ENCODE measurements at places on chromosomes 2 and 18.

DNA sequence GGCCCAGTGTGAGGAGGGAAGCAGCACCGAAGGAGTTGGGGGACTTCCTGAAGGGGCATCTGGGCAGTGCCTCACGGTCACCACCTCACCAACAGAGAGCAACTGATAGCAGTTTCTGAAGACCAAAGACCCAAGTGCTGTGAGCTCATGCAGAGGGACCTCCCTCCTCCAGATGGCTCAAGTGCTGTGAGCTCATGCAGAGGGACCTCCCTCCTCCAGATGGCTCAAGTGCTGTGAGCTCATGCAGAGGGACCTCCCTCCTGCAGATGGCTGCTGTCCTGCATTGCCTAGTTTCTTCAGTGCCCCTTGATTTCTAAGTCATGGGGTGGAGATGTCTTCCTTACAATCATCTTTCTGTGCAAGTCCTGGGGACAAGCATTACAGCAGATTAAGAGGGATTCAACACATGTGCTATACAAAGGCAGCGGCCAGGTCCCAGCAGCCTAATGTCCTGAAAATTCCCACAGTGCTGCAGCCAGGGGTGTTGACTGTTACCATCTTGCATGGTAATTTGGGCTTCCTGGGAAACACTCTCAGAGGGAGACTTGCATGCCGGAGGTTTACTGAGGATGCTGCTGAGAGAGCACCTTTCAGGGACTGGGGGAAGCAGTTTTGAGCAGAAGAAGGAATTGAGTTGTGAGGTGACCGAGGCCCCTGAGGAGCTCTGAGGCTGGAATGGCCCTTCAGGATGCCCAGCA lies 409.3 kb downstream of the GALR1 start:
- DNase-seq: no peak

- DNase-seq: peak; percentile 33
Measured at GRCh38 chr2:56132138-56132537, 51.7 kb upstream of the CCDC85A start.

GRCh38 chr2:20528713-20529112 lies 81.8 kb downstream of the RHOB start:
- DNase-seq: no peak

- no peak for DNase-seq
Measured at GRCh38 chr2:113050921-113051895, 1.5 kb downstream of the IL36B start.

- DNase-seq: no peak
Measured at GRCh38 chr2:120434492-120435308, 88.8 kb downstream of the INHBB start.

- no peak for DNase-seq
Measured at GRCh38 chr2:242029422-242030225, 160.1 kb downstream of the RTP5 start.

- no peak for DNase-seq
Measured at GRCh38 chr2:33342171-33342570, 134.3 kb upstream of the RASGRP3 start.

DNA sequence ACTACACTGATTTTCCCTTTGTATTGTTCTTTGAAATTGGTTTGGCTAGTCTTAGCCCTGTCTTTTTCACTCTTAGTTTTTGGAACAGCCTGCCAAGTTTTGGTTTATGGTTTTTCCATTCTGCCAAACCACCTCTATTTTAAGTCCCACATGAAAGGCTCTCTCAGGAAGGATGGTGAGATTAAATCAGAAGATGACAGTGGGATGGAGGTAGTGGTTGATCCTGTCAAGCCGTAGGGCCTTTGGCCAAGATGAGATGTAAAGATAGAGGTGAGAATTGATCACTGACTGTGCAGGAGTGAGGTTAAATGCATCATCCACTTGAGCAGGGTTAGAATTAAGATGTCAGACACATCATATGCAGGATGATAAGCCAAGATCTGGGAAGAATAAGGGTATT lies 948.5 kb downstream of the SLC4A3 start:
- DNase-seq: no peak

DNA sequence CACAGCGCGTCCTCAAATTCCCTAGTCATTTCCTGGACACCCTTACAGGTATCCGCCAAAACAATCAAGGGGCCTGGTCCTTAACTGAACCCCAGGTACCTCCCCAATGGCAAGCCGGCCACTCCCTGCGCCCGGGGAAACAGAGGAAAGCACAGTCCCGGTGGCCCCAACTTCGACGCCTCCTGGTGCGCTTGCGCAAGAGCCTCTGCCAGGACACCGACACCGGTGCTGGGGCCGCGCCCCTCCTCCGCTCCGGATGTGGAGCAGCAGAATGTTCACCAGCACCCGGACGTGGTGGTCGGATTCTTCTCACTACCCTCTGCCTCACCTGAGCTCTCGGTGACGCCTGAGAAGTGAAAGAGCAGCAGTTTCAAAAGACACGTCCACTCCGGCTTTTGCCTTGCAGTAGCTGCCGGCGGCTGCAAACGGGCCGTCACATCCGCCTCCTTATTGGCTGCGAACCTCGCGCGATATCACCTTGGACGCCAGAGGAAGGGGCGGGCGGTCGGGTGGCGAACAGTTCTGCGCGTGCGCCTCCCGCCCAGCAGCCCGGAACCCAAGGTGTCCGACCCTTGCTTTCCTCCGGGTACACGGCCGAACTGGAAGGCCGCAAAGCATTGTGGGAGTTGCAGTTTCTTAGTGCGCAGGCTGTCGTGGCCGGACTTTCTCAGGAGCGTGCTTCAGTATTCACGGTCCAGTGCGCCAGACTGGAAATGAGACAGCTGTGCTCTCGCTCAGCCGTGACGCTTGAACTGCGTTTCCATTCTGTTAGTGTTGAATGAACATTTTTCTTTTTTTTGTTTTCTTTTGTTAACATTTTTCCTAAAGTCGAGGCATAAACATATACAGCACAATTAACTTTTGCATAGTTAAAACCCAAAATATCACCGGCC lies at the start of gene TXNDC9:
TSS of gene TXNDC9 (minus strand) at position 423 of the 893 bp plus-strand sequence. CDS start 3,123 bp downstream, outside the sequence.
- peak; percentile 99 for DNase-seq

GRCh38 chr2:88818381-88818780 lies 126.9 kb downstream of the RPIA start:
- DNase-seq: no peak
